ENCODE measurements at places on chromosomes 11 and 22.

DNA sequence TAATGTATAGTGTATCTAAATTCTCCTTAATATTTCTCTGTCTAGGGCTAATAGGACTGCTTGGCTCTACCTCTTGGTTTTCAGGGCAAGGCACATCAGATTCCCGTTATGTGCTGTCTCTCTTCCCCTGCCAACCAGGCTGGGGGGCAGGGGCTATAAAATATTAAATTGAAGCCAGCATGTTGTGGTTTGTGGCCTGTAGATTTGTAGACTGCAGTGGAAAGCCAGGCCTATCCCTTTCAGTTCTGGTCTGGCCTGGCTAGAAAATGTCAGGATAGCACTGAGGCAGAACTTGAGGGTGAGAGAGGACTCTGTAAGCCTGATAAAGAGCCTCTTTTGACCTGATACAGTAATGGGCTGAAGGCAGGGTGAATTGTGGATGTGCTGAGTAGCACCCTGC, 14.4 kb upstream of the GRK2 start:
- DNase-seq = no peak

GRCh38 chr22:50403701-50404101, 60.6 kb downstream of the PPP6R2 start:
- peak; percentile 9 for DNase-seq

DNA sequence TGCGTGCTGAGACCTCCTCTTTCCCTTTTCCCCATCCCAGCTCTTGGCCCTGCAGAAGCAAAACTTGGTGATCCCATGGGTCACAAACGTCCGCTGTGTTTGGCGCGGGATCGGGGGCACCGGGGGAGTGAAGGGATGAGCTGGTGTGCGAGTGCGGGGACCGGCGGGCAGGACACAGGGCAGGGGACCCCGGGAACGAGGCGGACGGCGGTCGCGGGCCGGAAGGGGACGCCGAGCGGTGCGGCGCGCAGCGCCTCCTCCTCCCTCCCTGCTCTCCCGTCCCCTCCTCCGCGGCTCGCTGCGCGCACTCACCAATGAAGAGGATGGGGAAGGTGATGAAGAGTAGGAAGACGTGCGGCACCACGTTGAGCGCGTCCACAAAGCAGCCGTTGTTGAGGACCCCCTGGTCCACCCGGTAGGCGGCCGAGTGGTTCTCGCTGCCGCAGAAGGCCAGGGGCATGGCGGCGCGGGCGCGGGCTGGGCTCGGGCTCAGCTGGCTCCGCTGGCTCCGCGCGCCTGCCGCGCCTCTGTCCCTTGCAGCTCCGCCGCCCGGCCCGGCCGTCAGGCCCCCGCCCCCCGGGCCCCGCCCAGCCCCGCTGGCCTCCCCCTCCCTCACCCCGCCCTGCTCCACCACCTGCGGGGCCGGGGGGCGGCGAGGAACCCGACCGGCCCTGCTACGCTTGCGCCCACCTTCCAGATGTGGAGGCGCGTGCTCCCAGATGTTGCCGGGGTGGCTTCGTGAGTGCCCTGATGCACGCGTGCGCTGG, at the start of gene ABCC8:
Gene ABCC8 (minus strand): TSS at position 529 of the 767 bp plus-strand sequence. CDS start 69 bp downstream, at position 460.
- DNase-seq = no peak

DNA sequence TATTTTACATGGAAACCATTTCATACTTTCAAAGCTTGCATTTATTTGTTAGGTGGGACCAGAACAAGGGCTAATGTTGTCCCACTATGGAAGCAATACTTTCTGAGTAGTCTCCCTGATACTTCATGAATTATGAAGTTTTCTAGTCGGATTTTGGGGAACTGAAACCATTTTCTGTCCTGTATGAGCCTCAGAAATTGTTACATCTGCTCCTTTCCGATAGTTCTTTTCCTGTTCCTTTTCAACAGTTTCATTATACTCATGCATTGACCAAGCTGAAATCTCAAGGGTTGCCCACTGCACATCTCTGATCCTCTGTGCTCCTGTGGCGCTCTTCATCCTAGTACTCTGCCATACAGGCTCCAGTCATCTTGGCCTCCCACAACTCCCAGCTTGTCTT, 31.5 kb upstream of the GLYATL1 start:
- DNase-seq = no peak

DNA sequence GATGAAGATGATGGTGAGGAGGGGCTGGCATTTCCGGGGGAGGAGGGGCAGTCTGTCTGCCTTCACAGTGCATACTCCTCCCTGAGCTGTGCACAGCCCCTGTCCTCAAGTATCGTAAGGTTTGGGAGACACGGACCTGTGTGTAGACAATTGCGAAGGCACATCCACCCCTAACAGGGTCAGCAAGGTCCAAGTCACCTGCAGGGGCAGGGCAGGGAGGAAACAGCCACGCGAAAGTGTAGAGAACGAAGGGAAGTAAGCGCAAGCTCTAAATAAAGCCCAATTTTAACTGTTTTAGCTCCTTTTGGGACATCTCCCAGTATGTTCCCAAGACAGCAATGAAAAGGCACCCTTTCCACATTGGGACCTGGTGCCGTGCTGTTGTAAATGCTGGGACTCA, 448.2 kb downstream of the TBC1D22A start:
- DNase-seq = no peak

- DNase-seq = no peak
Measured at GRCh38 chr11:134464196-134464595, 52.2 kb upstream of the B3GAT1 start.

DNA sequence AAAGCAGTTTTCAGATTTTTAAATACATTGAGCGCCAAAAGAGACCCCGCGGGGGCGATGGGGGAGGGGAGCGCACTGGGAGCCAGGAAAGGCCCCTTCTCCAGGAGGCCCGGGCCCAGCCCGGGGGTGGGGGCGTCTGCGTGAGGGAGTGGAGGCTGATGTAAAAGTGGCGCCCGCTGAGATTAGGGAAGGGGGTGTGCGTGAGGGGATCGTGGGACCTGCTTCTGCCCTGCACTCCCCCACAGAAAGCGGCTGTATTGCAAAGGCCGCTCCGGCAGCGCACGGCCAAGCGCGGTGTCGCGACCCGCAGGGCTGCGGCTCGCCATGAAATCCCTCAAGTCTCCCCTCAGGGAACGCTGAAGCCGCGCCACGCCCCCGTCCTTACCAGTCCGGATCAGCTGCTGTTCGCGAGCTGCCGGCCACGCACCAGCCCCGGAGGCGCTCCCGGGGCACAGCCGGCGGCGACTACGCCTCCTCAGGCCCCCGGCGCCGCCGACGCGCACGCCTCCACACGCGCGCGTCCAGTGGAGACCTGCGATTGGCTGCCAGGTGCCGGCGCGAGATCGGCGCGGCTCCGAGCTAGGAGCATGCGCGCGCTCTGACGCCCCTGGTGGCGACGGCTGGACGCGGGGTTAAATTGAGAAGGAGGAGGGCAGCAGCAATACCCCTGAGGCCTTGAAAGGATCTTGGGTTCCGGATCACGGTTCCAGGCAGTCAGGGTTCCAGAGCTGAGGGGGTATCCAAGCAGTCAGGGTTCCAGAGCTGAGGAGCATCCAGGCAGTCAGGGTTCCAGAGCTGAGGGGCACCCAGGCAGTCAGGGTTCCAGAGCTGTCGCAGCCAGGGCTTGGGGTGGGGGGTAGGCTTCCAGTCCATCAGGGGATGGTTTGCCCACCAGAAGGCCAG, at the start of gene ZNF280B:
Gene ZNF280B (minus strand): TSS at position 469 of the 903 bp plus-strand sequence. CDS start 19,344 bp downstream, outside the sequence.
- DNase-seq = peak; percentile 84

Measured in fibroblast of upper back skin (primary cell).